ENCODE measurements at places on chromosomes 13 and 19. TPM values are rescaled to one million over a fixed set of nuclear protein-coding genes. Genes with fewer than 3 reads are reported as not detected.

The NXNL1 gene
- polyA plus RNA-seq: not detected

The CGB5 gene
- polyA plus RNA-seq: not detected

The TTC9B gene
- not detected for polyA plus RNA-seq

The SELENOV gene
- 3.6 TPM for polyA plus RNA-seq

The RYR1 gene
- polyA plus RNA-seq: 5.0 TPM

The LHB gene
- not detected for polyA plus RNA-seq

The RTBDN gene
- not detected for polyA plus RNA-seq

The CPB2 gene
- 0.18 TPM for polyA plus RNA-seq

The ATP8B3 gene
- polyA plus RNA-seq: 0.45 TPM

The FGF22 gene
- 0.32 TPM for polyA plus RNA-seq

DNA sequence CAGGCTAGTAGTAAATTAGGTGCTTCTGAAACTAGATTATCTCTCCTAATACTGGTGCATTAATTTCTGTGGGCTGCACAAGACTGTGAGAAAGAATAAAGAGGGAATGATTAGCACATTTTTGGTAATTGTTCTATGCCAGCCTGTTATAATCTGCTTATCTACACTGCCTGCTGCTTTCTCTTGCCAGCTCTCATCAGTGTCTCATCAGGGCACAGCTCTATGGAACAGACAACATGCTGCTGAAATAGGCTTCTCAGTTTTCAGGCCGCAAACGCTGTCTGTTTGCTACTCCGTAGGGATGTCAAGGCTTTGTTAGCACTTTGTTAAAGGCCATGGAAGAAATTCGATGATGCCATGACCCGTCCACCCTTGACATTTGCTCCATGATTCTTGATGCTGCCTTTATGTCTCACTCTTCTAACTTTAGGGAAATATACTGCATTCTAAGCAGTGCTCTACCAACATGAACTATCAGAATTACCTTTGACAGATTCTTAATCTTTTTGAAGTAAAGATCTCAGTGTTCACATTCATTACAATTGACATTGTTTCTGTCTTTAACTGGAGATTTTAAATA is 84.0 kb upstream of the PRR20A start:
- DNase-seq: no peak

DNA sequence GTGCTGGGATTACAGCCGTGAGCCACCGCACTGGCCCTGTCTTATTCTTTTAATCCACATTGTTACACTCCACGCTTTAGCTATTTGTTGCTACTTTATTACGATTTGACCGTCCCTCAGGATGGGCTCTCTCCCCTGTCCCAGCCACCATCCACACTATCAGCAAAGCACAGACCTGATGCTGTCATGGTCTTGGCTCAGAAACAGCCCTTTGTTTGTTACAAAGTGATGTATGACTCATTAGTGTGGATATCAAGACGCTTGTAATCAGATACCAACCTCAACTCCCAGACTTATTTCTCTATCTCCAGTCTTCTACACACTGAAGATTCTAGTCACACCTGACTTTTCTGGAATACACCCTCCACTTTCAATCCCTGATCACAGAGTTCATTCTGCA is 84.6 kb upstream of the FREM2 start:
- DNase-seq: no peak

GRCh38 chr13:35127466-35127865 is 185.4 kb downstream of the NBEA start:
- no peak for DNase-seq

DNA sequence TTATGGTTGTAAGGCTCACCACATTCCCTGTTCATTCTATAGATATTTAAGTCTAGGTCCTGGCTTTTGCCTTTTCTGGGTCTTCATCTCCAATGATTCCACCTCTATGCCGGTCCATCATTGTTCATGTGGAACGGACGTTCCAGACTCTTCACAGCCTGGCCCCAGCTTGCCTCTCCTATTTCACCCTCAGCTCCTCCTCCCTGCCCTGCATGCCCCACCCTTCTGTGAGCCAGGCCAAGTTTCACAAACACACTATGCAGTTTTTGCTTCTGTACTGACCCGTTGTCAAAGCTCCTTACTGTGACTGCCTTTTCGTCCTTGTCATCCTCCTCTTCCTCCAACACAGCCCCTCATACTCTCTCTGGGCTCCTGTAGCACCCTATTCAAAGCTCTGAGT is 31.3 kb downstream of the TEX26 start:
- DNase-seq: no peak

- no peak for DNase-seq
These were observed 5.5 kb downstream of the SLC7A1 start for GRCh38 chr13:29589967-29590366.

DNA sequence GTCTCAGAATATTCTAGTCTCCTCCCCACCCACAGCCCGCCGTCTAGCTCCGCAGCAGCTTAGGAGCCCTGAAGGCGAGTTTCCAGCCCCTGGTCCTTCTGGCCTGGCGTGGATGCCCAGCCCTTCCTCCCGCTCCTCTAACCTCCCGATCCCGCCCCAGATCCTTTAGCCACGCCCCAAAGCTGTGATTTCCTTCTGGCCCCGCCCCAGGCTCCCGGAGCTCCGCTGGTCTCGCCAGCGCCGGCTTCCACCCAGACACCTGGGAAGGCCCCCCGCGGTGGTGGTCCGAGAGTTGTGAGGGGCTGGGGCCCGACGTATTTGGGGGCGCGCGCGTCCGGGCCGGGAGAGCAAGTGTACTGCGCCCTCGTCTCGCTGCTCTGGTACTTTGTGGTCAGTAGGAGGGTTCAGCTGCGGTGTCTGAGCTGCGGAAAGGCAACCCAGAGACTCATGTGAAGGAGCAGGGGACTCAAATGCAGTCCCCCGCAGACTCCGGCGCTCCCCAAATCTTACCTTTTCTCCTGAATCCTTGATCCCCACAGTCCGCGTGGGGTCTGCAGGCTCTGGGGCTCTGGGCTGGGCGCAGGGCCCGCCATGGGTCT is at the start of gene CGB7:
TSS of gene CGB7 (minus strand) at position 114 of the 599 bp plus-strand sequence. CDS start 2,374 bp downstream, outside the sequence.
- DNase-seq: no peak

DNA sequence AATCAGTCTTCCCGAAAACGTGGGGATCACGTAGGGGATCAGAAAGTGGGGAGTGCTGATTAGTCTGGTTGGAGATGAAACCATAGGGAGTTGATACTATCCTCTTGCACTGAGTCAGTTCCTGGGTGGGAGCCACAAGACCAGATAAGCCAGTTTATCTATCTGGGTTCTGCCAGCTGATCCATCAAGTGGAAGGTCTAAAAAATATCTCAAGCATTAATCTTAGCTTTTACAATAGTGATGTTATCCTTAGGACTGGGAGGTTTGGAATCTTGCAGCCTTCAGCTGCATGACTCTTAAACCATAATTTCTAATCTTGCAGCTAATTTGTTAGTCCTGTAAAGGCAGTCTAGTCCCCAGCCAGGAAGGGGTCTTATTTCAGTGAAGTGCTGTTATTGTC is 2474.2 kb downstream of the PCDH9 start:
- DNase-seq: no peak

DNA sequence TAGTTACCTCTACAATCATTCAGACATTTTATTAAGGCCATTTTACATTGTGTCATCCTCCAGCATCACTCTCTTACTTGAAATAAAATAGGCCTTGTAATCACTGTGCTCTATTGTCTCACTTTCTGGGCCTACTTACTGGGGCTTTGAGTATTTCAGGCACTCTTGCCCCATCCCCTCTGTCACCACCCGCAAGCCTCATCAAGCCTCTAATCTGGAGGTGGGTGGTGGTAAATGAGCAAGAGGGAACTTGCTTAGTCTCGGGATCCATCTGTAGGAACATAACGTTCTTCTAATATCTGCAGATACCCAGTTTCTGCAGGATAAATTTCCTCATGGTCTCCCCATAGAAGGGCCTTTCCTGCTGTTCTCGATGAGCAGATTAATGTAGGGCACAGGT is 19.4 kb upstream of the GPR18 start:
- no peak for DNase-seq

DNA sequence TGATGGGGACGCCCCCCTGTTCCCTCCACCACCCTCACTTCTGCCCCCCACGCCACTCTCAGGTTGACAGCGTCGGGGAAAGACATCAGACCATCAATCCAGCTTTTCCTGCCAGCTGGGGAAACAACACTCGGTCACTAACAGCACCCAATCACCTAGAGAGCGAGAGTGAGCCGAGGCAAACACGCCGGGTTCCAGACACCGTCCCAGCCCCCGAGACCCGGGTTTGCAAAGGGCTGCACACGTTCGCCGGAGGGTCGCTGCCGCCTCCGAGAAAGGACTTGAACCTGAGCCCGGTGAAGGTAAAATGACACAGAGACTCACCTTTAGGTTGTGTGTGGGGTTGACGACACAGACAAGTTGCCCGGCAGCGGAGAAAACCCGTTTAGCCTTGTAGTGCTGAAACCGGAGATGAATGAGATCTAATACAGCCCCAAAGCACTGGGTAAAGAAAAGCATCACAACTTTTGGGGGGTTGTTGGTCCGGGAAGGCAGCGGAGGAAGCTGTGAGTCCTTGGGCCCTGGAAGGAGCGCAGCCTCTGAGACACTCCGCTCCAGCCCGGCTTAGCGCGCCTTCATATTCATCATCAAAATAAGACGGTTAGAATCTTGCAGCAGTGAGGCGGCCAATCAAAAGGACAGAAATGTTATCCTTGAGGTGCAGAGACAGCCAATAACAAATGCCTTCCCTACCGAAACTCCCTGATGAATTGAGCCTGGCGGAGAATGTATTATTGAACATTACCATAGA is at the start of gene SIAH3:
TSS of gene SIAH3 (minus strand) at position 583 of the 751 bp plus-strand sequence. CDS start at position 459, 124 bp downstream.
- no peak for DNase-seq

- peak; percentile 98 for DNase-seq
These were observed at the start of gene SNRPA for GRCh38 chr19:40750874-40751537. Gene SNRPA (plus strand): TSS chr19:40751203. CDS start chr19:40751409, 206 bp downstream.

DNA sequence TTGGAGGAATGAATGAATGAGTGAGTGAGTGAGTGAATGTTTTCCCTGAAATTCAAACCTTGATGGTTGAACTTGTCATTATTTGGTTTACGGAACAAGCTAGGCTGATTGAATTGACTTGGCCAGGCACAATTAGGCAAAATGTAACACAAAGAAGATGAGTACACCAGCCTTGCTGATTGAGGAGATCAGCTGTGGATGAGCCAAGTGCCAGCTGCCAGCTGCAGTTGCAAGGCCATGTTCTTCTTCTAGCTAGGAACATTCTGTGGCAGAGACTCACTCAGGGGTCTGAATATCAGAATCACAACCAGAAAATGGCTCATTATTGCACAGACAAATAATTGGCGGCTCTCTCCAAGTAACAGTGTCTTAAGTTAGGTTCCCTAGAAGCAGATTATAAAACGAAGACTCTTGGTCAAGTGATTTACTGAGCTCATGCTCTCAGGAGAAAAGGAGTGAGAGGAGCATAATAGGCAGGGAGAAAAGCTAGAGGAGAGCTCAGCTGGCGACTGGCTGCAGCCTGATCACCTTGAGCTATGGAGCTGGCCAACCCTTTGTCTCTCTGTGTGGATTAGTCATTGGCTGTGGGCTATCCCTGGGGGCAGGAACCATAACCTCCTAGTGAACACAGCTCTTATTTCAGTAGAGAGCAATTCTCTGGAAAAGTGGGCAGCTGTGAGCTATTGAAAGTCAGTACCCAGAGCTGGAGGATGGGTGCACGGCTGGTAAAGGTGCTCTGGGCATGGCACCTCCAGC is 225.3 kb upstream of the SERP2 start:
- no peak for DNase-seq

- no peak for DNase-seq
These were observed 217.1 kb downstream of the POSTN start for GRCh38 chr13:37381502-37381901.

GRCh38 chr13:24013189-24013588 is 115.9 kb upstream of the C1QTNF9B start:
- DNase-seq: no peak

DNA sequence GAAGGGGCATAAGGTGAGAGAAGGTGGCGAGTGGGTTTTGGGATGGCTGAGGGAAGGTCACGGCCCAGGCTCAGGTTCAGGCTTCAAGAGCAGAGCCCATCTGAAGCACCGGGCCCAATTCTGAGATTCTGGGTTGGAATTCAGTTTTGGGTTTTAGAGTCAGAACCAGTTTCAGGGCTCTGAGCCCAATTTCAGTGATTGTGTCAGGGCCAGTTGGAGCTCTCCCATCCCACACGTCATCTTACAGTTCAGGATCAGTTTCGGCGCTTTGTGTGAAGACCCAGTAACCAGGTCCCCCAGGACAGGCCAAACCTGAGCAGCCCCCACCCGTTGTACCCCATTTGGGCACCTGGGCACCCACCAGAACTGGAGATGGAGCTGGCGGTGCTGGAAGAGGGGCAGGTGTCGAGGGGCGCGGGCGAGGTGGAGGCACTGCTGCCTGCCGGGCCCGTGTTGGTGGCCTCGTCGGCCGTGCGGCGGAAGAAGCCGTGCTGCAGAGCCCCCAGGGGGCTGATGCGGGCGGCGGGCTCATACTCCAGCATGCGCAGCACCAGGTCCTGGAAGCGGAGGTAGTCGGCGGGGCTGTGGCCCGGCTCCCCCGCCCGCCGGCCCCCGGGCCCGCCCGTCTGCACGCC is 7.5 kb downstream of the DYRK1B start:
- DNase-seq: no peak

DNA sequence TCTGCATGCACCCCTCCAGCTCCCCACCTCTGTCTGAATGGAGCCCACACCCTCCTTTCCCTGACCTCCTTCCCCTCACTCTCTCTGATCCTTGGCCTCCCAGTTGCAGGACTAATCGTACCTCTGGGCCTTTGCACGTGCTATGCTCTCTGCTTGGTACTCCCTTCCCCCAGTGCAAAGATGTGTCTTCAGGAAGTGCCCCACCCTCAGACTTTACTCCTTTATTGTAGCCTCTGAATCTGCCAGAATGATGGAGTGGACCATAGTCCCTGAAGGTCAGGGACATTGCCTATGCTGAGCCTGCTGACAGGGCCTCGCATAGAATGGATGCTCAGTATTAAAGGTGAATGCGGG is 1.3 kb upstream of the JUND start:
- DNase-seq: no peak

GRCh38 chr13:55106509-55106908 is 2034.2 kb upstream of the PRR20A start:
- no peak for DNase-seq

- DNase-seq: no peak
These were observed 1422.4 kb upstream of the MIR17HG start for GRCh38 chr13:89925107-89925506.

DNA sequence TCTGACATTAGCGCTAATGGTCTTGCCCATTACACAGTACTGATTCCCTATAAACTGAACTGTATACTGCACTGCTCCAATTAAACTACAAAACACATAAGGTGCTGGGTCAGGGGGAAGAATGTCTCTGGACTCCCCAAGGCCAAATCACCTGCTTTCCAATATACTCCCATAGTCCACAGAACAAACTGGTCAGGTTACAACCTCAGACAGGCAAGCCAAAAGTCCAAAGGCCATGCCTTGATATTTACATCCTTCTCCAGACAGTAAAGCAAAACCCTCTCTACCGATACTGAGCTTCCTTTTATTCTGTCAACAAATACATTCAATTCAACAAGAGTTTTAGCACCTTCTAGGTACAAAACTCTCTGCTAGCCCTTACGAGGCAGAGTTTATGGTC is 8.9 kb downstream of the ZNF541 start:
- DNase-seq: no peak

- DNase-seq: no peak
These were observed 34.0 kb downstream of the DPF1 start for GRCh38 chr19:38190061-38190460.

GRCh38 chr19:4939466-4939865 is 29.4 kb upstream of the KDM4B start:
- DNase-seq: no peak
